ENCODE measurements at places on chromosomes 5 and 9. TPM values are rescaled to one million over a fixed set of nuclear protein-coding genes. Genes with fewer than 3 reads are reported as not detected.

GRCh38 chr5:132389585-132390286 is 20.2 kb downstream of the SLC22A5 start:
- DNase-seq = peak; percentile 100

DNA sequence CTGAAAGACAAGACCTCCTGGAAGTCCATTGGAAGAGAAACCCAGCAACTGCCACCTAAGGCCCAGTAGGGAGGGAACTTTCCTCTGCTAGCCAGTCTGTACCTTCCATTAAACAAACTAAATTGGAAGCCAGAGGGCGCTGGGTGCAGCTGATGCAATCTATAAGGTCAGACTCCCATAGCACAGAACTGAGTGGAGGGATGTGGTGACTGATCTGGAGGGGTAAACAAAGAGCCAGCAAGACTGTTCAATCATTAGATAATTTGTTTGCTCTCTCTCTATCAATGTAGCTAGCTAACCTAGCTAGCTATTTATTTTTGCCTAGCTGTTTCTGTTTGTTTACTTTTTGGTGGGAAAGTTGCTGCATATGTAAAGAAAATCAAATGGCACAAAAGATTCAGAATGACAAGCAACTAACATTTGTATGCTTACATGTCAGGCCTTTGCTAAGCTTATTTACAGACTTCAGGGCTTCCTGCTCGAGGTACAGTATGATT is 291.8 kb upstream of the DAB2 start:
- peak; percentile 54 for DNase-seq

DNA sequence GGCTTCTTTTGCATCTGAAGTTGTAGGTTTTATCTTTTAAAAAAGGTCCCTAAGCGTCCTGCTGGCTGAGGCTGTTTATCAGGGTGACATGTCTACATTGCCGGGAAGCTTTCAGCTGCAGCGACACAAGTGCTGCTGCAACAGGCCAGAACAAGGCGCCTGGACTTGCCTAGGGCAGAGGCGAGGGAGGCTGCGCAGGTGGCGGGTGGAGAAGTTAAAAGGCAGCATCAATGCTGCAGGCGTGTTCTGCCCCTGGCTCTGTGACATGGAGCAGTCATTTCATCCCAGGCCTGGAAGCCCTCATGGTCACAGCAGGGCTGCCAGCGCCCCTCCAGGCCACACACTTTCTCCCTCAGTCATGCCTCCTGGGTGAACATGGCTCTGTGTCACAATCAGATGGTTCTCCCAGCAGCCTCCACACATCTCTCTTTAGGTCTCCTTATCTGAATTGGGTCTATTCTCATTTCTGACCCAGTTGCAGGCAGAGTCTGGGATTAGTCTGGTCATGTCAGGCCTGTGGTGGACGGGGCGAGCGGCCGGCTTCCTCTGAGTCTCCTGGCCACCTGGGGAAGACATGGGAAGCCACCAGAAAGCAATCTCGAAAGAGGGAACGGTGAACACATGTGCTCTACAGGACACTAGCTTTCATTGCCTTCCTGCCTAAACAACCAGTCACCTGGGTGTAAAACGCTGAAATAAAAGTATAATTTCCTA is 41.3 kb downstream of the IRX2 start:
- no peak for DNase-seq

DNA sequence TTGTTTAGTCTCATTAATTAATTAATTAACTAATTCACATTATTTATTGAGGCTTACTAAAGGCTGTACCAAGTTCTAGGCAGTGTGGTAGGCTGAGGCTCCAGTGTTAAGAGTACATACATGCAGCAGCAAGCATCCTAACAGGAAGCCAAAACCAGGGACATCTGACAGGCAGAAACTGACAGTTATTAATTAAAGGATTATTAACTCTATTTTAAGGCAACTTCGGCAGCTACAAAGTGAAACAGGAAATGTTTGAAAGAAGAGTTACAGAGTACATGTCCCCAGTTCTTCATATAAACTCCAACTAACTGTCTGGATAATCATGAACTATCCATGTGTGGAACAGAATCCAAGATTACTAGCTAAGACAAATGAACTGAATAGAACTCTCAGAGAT is 39.3 kb upstream of the GABRB2 start:
- no peak for DNase-seq

The C9orf50 gene
- not detected for total RNA-seq
